ENCODE measurements at places on chromosomes 13 and 19.
A peak's percentile ranks its signal among the peaks of the same experiment; 100 is the strongest.

- DNase-seq, result no peak
These were observed 15.9 kb downstream of the PRR36 start for GRCh38 chr19:7858109-7858770.

- no peak for DNase-seq
These were observed 23.8 kb downstream of the TEX101 start for GRCh38 chr19:43438291-43439031.

- DNase-seq, result no peak
These were observed 307.2 kb downstream of the TEX29 start for GRCh38 chr13:111627596-111627995.

- DNase-seq, result peak; percentile 50
These were observed 26.2 kb downstream of the ZNF160 start for GRCh38 chr19:53076984-53077383.

DNA sequence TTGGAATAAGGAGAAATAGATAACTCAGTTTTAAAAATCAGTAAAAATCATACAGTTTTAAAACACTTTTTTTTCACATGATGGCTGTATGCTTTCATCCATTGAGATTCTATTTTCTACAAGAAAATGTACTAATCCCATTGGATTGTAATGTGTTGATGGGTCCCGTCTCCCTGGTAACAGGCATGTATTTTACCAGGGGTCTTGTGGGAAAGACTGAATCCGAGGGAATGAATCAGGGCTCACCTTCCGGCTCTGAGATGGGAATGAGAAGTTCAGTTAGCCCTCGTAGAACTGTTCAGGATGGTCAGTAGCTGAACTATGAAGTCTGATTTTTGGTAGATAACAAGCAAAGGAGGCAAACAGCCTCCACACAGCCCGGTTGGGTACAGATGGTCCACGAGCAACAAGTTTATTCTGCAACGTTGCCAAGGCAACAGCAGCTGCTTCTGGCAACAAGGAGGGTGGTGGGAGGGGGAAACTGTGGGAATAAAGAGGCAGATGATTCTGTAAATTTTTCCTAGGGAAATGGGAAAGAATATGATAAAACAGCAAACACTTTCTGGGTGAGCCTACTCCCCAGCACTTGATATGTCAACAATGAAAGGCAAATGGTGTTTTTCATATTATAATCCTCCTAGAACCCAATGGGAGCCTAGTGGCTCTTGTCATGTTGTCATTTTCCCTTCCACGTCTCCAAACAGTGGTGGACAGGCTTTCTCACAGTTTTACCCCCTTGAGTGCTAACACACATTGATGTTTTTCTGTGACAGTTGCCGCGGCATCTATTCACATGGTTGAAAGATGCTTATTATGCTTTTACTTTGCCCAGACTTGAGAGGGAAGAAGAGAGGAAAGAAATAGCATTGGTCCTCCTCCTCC, 12.4 kb upstream of the SIAH3 start:
- no peak for DNase-seq

DNA sequence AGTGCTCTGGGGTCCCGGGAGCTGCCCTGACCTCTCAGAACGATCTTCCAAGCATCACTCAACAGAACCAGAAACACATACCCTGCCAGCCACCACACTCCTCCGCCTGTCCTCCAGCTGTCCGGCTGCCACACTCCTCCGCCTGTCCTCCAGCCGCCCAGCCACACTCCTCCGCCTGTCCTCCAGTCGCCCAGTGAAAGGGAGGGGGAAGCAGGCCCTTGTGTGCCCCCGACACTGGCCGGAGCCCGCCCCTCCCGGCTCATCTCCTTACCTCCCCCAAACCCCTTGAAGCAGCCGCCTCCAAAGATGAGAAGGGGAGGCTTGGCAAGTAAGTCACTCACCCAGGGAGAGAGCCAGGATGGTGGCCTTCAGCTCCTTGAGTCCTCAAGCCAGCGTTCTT, 40.2 kb downstream of the STK24 start:
- DNase-seq, result no peak

DNA sequence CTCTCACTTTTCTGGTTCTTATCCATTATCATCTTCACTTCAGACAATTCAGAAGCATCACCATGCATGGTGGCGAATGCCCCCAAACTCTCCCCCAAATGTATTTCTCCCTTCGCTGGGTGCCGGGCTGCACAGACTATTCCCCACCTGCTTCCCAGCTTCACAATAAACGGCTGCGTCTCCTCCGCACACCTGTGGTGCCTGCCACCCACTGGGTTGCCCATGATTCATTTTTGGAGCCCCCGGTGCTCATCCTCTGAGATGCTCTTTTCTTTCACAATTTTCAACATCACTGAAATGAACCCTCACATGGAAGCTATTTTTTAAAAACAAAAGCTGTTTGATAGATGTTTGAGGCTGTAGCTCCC, 2.8 kb upstream of the F10 start:
- DNase-seq, result no peak

DNA sequence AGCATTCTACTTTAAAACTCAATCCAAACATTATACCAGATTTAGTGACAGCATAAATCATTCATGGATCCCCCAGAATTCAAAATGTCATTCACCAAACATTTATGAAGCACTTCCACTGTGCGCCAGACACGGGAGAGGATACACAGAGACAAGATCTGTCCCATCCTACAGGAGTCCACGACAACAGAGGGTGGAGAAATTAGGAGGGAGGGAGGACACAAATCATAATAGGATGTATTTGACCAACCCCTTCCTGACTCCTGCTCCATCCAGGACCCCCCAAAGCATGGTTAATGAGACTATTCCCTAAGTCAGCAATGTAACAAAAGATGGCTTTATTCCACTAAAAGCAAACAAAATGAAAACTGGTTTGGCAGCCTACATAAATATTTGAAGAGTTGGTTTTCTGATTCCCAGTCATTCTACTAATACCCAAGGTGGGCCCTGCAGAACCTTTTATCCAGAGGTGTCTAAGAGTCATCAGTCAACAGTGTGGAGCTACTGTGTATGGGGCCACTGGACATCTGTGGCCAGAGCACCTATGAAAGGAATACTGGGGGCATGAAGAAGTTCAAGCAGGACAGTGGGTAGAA, 62.8 kb upstream of the DOCK9 start:
- DNase-seq, result no peak
